ENCODE measurements at places on chromosomes 7 and 10. TPM values are rescaled to one million over a fixed set of nuclear protein-coding genes. Genes with fewer than 3 reads are reported as not detected.

The FAM53B gene
- total RNA-seq: 39.3 TPM

The PRSS1 gene
- total RNA-seq: not detected

The GTPBP4 gene
- 55.3 TPM for total RNA-seq

The OR13A1 gene
- total RNA-seq: not detected

The SHH gene
- not detected for total RNA-seq

The ASZ1 gene
- not detected for total RNA-seq

The CFAP46 gene
- not detected for total RNA-seq

The PAX2 gene
- not detected for total RNA-seq

The PKD2L1 gene
- not detected for total RNA-seq

The TAS2R4 gene
- 2.6 TPM for total RNA-seq

The TMEM229A gene
- not detected for total RNA-seq

The ASL gene
- 18.5 TPM for total RNA-seq

The GDF2 gene
- not detected for total RNA-seq

The KLHL7 gene
- 20.8 TPM for total RNA-seq

The AKR1C2 gene
- not detected for total RNA-seq

The IDI2 gene
- not detected for total RNA-seq

The CPED1 gene
- total RNA-seq: 0.96 TPM

The INA gene
- not detected for total RNA-seq

The ELN gene
- 0.44 TPM for total RNA-seq

The OR6B1 gene
- not detected for total RNA-seq

The GATA3 gene
- 98.1 TPM for total RNA-seq

The PODXL gene
- total RNA-seq: 0.68 TPM

The ARHGAP22 gene
- 0.60 TPM for total RNA-seq

The EFCAB10 gene
- 0.58 TPM for total RNA-seq

The OR2AE1 gene
- total RNA-seq: 1.2 TPM

The PNLIPRP2 gene
- not detected for total RNA-seq

The CHRM2 gene
- total RNA-seq: not detected

The BNIP3 gene
- 27.7 TPM for total RNA-seq

The GPR85 gene
- total RNA-seq: not detected

The ABCB1 gene
- total RNA-seq: 25.8 TPM

The CAMK1D gene
- 29.1 TPM for total RNA-seq

The DRGX gene
- not detected for total RNA-seq
